RWPE2 (cell line): ENCODE measurements at places on chromosomes 16 and 17.

DNA sequence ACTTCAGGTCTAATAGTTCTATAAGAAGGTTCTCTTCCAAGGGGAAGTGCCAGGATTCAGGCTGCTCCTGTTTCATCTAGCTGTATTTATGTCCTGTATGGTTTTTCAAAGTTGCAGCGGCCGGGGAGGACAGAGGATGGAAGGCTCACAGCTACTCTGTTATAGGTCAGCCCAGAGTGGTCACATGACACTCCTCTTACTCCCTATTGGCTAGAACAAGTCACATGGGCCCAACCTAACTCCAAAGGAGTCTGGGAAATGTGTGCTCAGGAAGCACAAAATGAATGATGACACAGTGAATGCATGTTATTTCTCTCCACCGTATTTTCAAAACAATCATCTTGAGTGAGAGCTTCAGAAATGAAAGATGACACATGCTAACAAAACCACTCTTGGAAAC, 645.1 kb upstream of the RBFOX1 start:
- no peak for DNase-seq

GRCh38 chr16:15644267-15644961, 1.5 kb upstream of the MARF1 start:
- peak; percentile 76 for DNase-seq

DNA sequence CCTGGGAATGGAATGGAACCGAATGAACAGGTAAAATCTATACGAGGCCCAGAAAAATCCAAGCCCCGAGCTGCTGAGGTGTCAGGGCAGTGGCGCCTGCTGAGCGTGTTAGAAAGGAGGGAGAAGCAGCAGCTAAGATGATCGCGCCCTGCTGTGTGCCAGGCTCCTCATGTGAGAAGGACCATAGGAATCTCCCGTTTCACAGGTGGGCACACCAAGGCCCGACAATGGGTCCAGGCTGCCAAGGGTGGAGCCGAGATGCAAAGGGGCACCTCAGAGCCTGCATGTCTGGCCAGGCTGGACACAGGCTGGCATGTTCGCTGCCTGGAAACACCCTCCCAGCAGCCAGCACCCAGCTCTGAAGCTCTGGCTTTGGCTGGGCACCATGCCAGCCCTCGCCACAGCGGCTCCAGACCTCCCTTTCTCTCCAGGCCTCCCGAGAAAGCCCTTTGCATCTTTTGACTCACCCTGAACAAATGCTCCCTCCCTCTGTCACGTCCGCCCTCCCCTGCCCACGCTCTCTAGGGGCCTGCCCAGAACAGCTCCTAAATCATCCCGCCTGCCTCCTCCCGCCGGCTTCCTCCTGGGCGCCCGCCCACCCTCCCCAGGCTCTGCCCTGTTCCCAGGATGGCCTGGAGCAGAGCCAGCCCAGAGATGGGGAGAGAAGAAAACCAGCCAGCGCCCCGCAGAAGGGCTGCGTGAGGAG, 217.8 kb upstream of the GSE1 start:
- peak; percentile 98 for DNase-seq

GRCh38 chr16:27235055-27235937, 32.0 kb downstream of the KDM8 start:
- peak; percentile 48 for DNase-seq

DNA sequence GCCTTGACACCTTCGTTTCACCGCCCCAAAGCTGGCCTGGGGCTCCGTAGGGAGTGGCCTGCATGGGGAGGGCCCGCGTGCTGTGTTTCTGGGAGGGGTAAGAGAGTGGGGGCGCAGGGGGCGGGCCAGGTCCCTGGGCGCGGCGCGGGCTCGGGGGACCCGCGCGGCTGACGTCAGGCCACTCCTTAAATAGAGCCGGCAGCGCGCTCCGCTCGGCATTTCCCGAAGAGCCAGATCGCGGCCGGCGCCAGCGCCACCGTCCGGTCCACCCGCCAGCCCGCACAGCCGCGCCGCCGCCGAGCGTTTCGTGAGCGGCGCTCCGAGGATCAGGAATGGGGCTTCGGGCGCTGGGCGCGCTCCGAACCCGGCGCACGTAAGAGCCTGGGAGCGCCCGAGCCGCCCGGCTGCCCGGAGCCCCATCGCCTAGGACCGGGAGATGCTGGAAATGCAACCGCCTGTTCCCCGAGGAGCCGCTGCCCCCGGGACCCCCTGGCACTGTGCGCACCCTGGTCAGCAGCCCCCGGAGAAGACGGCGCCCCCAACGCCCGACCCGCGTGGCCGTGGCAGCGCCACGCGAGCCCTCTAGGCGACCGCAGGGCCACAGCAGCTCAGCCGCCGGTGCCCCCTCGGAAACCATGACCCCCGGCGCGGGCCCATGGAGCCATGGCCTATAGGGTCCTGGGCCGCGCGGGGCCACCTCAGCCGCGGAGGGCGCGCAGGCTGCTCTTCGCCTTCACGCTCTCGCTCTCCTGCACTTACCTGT, at the start of gene HS3ST2:
TSS of gene HS3ST2 (plus strand) at position 215 of the 763 bp plus-strand sequence. CDS start at position 664, 449 bp downstream.
- no peak for DNase-seq

DNA sequence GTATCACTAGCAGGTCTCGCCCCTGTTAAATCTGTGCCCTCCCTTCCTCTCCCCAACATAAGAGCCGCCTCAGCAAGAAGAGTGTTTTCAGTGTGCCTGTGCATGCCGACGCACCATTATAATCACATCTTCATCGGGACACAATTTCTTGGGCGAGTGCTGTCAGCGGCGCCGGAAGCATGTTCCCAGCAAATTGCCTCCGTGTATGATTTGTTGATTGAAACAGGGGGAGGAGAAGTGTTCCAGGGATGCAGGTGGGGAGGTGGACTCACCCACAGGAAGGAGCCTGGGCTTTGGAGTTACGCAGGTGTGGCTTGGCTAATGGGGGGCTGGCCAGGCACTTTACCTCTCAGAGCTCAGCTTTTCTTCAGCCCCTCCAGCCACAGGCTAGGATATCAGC, 53.6 kb downstream of the SPACA3 start:
- DNase-seq: no peak

GRCh38 chr17:79942591-79943346, 92.9 kb downstream of the TBC1D16 start:
- peak; percentile 62 for DNase-seq

DNA sequence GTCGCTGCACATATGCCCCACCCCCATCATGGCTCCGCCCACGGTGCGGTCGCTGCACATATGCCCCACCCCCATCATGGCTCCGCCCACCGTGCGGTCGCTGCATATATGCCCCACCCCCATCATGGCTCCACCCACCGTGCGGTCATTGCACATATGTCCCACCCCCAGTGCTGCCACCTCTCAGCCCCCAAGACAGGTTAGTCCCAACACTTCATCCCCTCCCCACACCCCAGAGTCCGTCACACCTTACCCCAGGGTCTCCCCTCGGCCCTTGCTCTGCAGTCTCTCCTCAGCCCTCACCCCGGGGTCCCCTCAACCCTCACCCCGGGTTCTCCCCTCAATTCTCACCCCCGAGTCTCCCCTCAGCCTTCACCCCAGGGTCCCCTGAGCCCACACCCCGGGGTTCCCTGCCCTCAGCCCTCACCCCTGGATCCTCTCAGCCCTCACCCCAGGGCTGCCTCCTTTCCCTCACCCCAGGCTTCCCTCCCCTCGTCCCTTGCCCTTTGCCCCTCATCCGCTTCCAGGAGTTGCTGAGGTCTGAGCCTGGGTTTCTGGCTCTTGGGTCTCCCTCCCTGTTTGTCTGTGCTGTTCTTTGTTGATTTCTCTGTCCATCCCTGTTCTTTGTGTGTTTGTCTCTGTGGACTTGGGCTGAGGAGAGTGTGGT, 25.6 kb downstream of the TPSG1 start:
- DNase-seq: no peak

DNA sequence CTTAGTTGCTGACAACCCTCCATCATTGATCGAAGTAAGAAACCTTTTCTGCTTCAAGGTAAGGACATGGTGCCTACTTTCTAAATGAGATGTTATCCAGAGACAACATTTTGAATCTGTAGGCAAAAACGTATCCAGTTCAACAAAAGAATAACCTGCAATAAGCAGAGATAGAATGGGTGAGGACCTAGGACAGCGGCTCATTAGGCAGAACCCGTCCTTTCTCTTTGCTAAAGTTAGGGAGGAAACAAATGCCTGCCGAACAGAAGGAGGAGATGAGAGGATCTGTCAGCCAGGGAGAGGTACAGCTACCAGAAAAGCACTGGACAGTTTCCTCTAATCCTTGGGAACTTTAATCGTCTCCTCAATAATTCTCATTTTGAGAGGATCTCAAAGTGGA, 183.3 kb downstream of the CDH13 start:
- no peak for DNase-seq

DNA sequence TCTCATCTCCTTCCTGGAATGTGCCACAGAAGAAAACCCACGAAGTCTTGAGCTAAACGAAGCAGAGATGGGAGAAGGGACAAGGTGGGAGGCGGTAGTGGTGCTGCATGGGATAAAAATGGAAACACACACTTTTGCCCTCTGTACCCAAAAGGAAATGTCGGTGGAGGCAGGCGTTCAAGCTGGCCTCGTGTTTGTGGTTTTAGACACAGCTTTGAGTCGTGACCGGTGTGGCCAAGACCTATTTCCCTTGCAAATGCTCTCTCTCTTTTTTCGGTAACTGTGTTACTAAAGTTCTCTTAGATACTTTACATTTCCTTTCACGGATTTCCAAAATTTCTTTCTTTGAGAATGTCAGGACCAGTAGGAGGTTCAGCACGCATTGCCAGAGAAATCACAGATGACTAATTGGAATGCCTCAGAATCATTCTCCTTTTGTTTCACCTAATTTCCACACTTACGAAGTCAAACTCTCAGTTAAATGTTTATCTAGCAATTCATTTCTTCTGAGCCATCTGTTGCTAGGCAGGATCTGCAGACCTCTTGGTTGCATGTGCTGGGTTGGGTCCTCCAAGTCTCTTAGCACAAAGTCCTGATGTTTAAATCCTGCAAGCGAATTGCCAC, 412.3 kb downstream of the MAF start:
- DNase-seq: no peak

DNA sequence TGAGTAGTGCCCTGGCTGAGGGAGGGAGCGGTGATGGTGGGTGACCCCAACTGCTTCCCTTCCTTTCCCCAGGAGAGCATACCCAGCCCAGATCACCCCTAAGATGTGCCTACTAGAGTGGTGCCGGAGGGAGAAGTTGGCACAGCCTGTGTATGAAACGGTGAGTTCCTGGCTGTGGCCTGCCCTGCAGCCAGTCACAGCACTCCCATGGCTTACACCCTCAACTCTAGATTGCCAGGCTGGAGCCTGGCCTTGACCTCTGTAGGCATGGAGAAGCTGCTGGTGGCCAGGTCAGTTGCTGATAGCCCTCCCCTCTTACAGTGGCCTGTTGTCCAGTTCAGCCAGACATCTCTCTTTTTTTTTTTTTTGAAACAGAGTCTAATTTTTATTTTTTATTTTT, 8.6 kb upstream of the NFATC3 start:
- no peak for DNase-seq

DNA sequence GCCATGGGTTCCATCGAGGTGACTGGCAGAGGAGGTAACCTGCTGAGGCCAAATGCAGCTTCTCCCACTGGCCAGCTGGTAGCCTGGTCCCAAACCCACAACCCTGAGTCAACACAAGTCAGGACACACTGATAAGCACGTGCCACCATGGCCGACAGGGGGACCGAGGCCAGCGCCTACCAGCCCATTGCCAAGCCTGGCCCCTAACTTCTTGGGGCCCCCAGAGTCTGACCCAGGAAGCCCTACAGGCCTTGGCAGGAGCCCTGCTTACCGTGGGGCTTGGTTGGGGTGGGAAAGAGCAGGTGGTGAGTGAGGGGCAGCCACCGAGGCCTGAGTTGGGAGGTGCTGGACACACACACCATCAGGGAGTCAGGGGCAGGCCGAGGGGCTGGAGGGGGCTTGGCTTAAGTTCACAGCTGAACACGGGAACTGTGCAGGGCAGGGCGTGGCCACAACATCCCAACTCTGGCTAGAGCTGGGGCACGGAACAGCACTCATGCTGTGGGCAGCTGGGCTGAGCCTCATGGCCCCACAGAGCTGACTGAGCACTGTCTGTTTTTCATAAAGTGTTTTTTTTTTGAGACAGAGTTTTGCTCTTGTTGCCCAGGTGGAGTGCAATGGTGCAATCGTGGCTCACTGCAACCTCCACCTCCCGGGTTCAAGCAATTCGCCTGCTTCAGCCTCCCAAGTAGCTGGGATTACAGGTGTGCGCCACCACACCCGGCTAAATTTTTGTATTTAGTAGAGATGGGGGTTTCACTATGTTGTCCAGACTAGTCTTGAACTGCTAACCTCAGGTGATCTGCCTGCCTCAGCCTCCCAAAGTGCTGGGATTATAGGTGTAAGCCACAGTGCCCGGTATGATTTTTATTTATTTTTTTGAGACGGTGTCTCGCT, 5.5 kb downstream of the MRPL28 start:
- peak; percentile 58 for DNase-seq

DNA sequence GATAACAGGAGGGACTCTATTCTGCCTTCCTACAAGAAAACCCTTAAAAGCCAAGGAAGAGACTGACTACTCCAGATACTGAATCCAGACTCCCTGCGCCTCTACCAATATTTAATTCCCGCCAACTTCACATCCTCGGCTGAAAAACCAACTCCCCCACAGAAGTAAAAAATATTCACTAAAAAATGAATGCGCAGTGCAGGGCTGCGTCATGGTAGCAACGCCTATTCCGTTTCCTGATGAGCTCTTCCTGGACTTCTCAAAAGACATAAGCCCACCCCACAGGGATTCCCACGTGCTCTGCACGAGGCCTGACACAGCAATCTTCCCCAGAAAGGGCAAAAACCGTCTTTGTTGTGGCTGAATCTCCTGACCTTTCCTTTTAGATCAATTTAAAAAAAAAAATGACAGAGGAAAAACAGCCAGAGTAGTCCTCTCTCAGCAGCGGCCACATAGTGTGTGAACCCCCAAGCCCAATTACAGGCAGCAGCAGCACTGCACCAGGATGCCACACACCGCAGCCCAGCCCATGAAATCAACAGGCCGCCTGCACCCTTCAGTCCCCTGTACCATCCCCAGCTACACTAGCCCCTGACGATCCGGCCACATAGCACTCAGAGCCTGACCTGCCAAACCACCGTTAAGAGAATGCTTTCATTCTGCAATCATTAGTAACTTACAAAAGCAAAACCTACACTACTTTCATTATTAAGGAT, 23.9 kb downstream of the KLHDC4 start:
- DNase-seq: no peak

DNA sequence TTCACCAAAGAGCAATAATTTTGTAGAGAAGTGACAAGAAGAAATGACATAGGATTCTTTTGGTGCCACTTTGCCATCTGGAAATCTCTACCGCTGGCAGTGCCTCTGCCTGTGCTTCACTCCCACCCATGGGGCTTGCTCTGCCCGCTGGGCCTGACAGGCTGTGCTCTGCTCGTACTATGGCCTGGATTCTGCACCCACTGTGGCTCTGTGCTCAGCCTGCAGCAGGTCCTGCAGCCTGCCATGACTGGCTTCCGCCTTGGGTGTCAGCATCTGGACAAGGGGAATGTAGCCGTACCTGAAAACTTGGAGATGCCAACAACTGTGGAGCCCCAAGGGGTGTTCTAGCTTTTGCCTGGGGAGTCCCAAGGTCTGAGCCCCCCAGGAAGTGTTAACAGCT, 792.3 kb downstream of the CDH8 start:
- no peak for DNase-seq
